GM04504 (cell line): ENCODE measurements at places on chromosomes 5 and 9.

GRCh38 chr5:172102913-172103626 is 85.0 kb downstream of the STK10 start:
- DNase-seq, result peak; percentile 92

GRCh38 chr9:120071760-120072159 is 508.2 kb downstream of the CDK5RAP2 start:
- DNase-seq, result no peak

DNA sequence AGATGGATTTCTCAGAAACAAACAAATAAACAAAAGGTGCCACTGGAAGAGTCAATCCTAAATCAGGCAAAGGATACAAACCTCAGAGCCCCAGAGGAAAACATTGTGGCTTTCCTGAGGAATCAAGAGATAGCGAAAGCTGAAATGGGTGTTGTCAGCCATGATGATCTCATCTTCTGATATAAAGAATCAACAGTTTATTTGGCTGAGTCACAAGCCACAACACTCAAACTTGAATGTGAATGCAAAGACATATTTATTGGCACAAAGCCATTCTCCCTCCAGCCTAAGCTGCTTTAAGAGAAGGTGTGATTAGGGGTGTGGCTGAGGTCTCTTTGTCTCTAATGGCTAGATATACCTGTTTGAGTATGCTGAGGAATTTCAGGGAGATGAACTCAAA is 73.3 kb upstream of the NREP start:
- no peak for DNase-seq

GRCh38 chr5:22928821-22929482 is 75.8 kb upstream of the CDH12 start:
- no peak for DNase-seq

DNA sequence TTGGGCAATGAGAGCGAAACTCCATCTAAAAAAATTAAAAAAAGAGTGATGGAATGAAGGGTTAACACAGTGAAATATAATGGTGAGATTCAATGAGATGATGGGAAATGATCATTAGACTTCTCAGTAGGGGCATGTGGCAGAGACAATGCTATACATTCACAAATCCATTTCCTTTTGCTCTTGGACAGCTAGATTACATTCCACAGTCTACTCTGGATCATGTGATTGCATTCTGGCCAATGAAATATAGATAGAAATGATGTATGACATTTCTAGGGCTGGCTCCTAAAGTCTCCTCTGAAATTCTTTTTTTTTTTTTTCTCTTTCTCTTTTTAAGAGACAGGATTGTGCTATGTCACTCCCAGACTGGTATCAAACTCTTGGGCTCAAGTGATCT is 3.8 kb upstream of the GALT start:
- no peak for DNase-seq

GRCh38 chr5:478982-479535 is 36.1 kb downstream of the EXOC3 start:
- no peak for DNase-seq

DNA sequence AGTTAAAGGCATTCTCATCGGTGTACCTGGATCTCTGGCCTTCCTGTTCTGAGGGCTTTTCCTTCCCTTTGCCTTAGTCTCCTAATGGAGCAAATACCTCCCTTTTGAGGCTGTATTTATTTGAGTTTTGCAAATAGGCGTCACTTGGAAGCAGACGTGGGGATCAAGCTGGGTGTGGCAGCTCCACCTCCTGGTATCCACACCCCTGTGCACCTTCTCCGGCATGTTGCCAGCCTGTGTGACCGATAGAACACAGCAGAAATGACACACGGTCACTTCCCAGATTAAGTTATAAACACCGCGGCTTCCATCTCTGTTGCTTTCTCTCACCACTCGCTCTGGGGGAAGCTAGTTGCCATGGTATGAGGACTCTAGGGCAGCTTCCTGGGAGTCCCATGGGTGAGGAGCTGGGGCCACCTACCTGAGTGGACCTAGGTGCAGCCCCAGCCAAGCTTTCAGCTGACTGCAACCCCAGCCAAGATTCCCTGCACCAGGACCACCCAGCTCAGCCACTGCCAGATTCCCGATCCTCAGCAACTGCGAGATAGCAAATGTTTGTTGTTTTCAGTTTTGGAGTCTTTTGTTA is 214.4 kb upstream of the MVB12B start:
- DNase-seq, result no peak

DNA sequence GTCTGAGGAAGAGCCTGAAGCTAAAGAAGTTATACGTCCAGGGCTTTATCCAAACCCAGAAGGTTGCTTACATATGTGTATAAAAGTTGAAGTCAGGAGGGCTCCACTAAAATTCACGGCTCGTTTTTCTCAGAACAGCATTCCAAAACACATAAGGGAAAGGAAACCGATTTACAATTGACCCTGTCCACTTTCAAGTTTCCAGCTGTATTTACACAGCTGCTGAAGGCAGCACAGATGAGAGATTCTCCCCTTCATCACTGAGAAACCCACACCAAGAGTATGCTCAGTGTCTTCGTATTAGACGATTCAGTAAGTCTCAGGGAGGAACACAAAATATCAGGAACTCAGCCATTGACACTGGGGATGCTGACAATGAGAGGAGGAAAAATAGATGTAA is 5.9 kb upstream of the NREP start:
- no peak for DNase-seq

DNA sequence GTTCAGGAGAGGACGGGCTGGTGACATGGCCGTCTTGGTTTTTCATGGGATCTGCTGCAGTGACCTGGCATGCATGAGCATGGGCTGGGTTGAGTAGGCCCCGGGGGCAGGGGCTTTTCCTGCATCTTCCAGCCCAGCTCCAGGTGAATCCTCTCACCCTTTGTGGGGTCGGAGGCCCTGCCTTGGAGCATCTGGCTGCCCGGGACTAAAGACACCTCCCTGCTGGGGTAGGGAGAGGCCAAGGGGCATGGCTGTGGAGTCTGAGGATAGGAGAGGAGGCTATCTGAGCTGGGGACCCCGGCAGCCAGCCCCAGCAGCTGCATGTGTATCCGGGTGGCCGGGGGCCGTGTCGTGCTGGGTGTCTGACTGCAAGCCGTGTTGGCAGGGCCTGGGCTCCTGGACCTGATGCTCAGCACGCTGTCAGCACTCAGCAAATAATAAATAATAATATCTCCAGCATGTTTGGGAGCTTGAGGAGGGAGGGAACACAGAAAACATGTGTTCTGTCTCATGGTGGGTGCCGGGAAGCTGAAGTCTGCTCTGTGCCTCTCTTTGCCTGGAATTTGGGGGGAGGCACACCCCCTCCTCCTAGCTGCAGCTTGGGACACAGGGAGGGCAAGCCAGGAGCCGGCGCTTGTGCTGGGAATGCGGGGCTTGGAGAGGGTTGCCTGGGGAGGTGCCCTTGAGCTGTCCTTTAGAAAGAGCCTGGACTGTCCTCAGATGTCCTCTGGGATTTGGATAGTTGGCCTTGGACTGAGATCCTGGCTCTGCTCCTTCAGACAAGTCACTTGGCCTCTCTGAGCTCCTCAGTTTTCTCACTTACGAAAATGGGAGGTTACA is 28.4 kb upstream of the PITX1 start:
- no peak for DNase-seq

- DNase-seq, result no peak
Observed at GRCh38 chr5:129345213-129345924, 114.7 kb upstream of the ADAMTS19 start.

DNA sequence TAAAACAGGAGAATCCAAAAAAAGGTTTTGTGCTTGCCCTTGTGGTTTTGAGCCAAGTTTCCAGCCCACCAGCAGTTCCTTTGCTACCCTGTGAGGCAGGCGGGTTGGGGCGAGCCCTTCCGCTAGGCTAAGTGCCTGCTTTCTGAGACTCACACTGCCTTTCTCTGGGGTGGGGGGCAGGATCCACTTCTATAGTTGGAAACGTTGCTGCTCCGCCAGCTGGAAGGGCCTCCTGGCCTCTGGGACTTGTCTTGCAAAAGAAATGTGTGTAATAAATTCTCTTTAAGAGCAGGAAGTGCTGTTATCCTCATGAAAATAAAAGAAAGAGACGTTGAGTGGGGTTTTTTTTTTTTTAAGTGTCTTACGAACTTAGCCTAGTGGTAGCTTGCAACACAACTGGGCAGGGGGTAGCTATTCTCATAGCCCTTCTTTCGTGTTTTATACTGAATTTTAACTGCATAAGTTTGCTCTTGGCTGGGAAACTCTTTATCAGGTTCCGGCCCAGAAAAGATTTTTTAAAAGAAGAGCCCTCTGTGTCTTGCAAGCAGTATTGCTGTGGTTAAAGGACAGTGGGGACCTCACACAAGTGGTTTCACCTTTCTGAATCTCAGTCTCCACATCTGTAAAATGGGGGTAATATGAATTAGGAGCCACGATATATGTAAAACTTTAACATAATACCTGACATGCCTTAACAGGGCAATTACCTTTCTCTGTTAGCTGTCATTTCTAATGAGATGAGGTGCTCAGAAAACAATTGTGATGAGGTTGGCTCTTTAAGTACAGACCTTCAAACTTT is 19.8 kb downstream of the JADE2 start:
- DNase-seq, result no peak

GRCh38 chr9:5631026-5631425 is 2.1 kb downstream of the RIC1 start:
- no peak for DNase-seq

DNA sequence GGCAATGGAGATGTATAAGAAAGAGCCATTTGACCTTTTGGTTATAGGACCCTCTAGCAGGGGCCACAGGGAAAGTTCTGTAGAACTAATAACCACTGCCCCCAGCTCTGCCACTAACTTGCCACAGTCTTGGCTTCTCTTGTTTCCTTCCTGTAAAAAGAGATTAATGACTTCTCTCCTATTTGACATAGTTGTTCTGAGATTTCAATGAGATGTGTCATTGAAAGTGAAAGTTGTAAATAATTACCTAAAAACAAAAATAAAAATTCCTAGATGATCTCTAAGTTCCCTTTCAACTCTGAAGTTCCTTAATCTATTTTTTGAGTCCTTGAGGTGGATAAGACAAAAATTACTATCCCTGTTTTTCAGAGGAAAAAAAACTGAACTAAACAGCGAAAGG is 1.4 kb upstream of the KIF12 start:
- no peak for DNase-seq

DNA sequence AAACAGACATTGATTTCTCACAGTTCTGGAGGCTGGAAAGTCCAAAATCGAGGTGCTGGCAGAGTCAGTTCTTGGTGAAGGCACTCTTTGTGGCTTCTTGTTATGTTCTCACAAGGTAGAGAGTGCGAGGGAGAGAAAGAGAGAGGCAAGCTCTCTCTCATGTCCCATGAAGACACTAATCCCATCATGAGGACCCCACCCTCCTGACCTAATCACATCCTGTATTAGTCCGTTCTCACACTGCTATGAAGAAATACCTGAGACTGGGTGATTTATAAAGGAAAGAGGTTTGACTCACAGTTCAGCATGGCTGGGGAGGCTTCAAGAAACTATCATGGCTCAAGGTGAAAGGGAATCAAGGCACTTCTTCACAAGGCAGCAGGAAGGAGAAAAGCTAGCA is 5.7 kb upstream of the AMACR start:
- no peak for DNase-seq

- peak; percentile 58 for DNase-seq
Observed at GRCh38 chr5:65506961-65507360, 25.2 kb upstream of the ADAMTS6 start.

DNA sequence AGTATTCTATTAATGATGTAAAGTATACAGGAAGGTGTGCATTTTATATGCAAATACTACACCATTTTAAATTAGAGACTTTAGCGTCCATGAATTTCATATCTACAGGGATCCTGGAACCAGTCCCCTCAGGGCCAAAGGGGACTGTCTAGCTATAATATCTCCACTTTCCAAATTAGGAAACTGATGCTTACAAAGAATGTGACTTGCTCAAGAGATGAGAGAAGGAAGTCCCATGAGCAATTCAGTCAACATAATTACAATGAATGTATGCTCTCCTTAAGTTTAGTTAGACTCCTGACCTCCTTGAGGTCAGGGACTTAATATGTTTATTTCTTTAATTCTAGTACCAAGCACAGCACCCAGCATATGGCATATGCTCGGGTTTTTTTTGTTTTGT is 23.7 kb downstream of the NIPBL start:
- DNase-seq, result no peak

GRCh38 chr9:77063645-77064285 is 44.3 kb downstream of the FOXB2 start:
- peak; percentile 46 for DNase-seq

- no peak for DNase-seq
Observed at GRCh38 chr9:93660352-93661046, 84.1 kb downstream of the PHF2 start.

DNA sequence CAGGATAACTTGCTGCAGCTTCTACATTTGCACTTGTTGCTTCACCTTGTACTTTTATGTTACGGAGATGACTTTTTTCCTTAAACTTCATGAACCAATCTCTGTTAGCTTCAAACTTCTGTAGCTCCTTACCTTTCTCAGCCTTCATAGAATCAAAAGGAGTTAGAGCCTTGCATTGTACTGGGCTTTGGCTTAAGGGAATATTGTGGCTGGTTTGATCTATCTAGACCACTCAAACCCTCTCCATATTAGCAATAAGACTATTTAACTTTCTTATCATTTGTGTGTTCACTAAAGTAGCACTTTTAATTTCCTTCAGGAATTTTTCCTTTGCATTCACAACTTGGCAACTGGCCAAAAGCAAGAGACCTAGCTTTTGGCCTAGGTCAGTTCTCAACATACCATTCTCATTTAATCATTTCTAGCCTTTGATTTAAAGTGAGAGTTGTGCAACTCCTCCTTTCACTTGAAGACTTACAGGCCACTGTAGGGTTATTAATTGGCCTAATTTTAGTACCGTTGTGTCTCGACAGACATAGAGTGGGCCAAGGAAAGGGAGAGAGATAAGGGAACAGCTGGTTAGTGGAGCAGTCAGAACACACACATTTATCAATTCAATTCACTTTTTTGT is 63.7 kb downstream of the SHOC1 start:
- DNase-seq, result no peak

- no peak for DNase-seq
Observed at GRCh38 chr9:98805506-98806272, 1.8 kb upstream of the GALNT12 start.

- DNase-seq, result no peak
Observed at GRCh38 chr5:80282054-80282453, 26.2 kb upstream of the SERINC5 start.

DNA sequence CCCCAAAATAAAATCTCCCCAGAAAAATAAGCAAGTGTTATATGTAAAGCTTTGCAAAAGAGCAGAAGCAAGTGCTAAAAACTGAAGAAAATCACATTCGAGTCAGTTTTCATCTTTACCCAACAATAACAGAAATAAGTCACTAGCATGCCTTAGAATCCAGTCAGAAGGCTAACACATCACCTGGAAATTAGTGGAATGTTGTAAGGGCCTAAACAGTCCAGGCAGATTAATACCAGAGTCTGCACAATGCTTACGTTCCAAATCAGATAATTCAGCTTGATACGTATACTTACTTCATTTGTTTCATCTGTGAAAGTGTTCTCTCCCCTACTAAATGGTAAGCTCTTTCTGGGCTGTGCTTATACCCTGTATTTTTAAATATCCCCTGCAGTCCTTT is 42.7 kb downstream of the SUSD1 start:
- no peak for DNase-seq

DNA sequence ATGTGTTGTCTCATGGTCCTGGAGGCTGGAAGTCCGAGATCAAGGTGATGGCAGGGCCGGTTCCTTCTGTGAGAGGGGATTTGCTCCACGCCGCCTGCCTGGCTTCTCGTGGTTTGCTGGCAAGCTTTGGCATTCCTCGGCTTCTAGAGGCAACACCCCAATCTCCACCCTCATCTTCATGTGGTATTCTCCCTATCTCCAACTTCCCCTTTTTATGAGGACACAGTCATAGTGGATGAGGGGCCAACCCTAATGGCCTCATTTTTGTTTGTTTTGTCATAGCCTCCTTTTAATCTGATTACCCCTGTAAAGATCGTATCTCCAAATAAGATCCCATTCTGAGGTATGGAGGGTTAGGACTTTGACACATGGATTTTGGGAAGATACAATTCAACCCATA is 41.7 kb upstream of the CLK4 start:
- DNase-seq, result no peak
